Psoas muscle (tissue), 8 donors: ENCODE measurements at places on chromosomes 12 and 14. TPM values are rescaled to one million over a fixed set of nuclear protein-coding genes. Genes with fewer than 3 reads are reported as not detected.
A peak's percentile ranks its signal among the peaks of the same experiment; 100 is the strongest.

PLEKHD1 gene
- 0.04 TPM for total RNA-seq

NGB gene
- not detected for total RNA-seq

GRIP1 gene
- total RNA-seq: 3.7 TPM

CYP46A1 gene
- total RNA-seq: 0.50 TPM

CIDEB gene
- total RNA-seq: 1.7 TPM

KRT77 gene
- total RNA-seq: not detected

TOMM20L gene
- not detected for total RNA-seq

PAH gene
- total RNA-seq: not detected

AQP6 gene
- not detected for total RNA-seq

GRCh38 chr14:35779368-35779767, 29.7 kb downstream of the RALGAPA1 start:
- peaks cover 12% of the 10 kb centered on the region for H3K36me3 ChIP-seq
- no peaks in the 10 kb centered on the region for H3K27me3 ChIP-seq
- DNase-seq: no peak
- H3K4me3 ChIP-seq: no peak overlapping the region
- no peaks in the 10 kb centered on the region for H3K4me1 ChIP-seq

GRCh38 chr12:75334384-75335030, at the start of gene GLIPR1L1:
GLIPR1L1 (plus strand) TSS chr12:75334670; CDS start chr12:75334729, 59 bp downstream.
- no peaks in the 10 kb centered on the region for H3K36me3 ChIP-seq
- H3K4me3 ChIP-seq: peak within 1 kb of the TSS; percentile 51
- peak; percentile 79 for DNase-seq
- H3K27me3 ChIP-seq: no peaks in the 10 kb centered on the region
- no peak within 1 kb of the TSS for H3K27ac ChIP-seq

- H3K27ac ChIP-seq: no peak overlapping the region
- no peak overlapping the region for H3K4me3 ChIP-seq
- H3K36me3 ChIP-seq: no peaks in the 10 kb centered on the region
- no peaks in the 10 kb centered on the region for H3K27me3 ChIP-seq
- no peak for DNase-seq
Measured at GRCh38 chr14:58598804-58599525, 38.8 kb upstream of the DACT1 start.

- H3K27ac ChIP-seq: no peak overlapping the region
- H3K4me3 ChIP-seq: no peak overlapping the region
- no peaks in the 10 kb centered on the region for H3K36me3 ChIP-seq
- H3K4me1 ChIP-seq: no peaks in the 10 kb centered on the region
- no peaks in the 10 kb centered on the region for H3K27me3 ChIP-seq
Measured at GRCh38 chr12:117309276-117309925, 52.0 kb downstream of the NOS1 start.

GRCh38 chr14:73721101-73721821, 7.1 kb upstream of the PNMA1 start:
- no peaks in the 10 kb centered on the region for H3K27me3 ChIP-seq
- peaks cover 43% of the 10 kb centered on the region for H3K4me1 ChIP-seq
- peak overlapping the region; percentile 46 for H3K27ac ChIP-seq
- H3K36me3 ChIP-seq: peaks cover 81% of the 10 kb centered on the region
- no peak overlapping the region for H3K4me3 ChIP-seq
- DNase-seq: no peak

GRCh38 chr14:61608245-61609165, 86.8 kb upstream of the HIF1A start:
- H3K36me3 ChIP-seq: no peaks in the 10 kb centered on the region
- peaks cover 7% of the 10 kb centered on the region for H3K4me1 ChIP-seq
- no peak overlapping the region for H3K27ac ChIP-seq
- H3K4me3 ChIP-seq: no peak overlapping the region

GRCh38 chr12:26466726-26467125, 271.4 kb downstream of the SSPN start:
- DNase-seq: no peak
- no peaks in the 10 kb centered on the region for H3K36me3 ChIP-seq
- no peaks in the 10 kb centered on the region for H3K4me1 ChIP-seq

- H3K27me3 ChIP-seq: no peaks in the 10 kb centered on the region
- no peak overlapping the region for H3K27ac ChIP-seq
- H3K4me3 ChIP-seq: no peak overlapping the region
Measured at GRCh38 chr14:70931008-70931407, 23.7 kb downstream of the PCNX1 start.

DNA sequence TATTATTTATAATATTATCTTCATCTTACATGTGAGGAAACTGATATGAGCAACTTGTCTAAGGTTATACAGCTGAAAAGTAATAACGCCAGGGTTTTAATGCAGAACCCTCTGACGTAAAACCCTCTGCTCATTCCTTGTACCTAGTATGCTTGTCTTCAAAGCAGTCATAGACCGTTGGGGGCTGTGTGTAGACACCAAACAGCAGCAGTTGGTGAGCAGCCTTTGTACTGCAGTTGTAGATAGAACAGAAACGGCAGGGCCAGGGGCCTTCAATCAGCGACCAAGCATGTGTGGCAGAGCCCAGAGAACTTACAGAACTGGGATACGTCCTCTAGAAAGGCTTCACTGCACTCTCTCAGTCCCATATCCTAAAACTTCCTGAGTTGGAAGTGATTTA, 28.1 kb downstream of the EVL start:
- H3K4me1 ChIP-seq: no peaks in the 10 kb centered on the region
- no peaks in the 10 kb centered on the region for H3K36me3 ChIP-seq

GRCh38 chr14:60544659-60545058, 35.7 kb downstream of the SIX6 start:
- H3K27ac ChIP-seq: no peak overlapping the region
- no peak for DNase-seq
- H3K4me1 ChIP-seq: no peaks in the 10 kb centered on the region
- H3K4me3 ChIP-seq: no peak overlapping the region

- no peak overlapping the region for H3K4me3 ChIP-seq
- no peaks in the 10 kb centered on the region for H3K27me3 ChIP-seq
- H3K4me1 ChIP-seq: no peaks in the 10 kb centered on the region
- H3K36me3 ChIP-seq: no peaks in the 10 kb centered on the region
- no peak overlapping the region for H3K27ac ChIP-seq
Measured at GRCh38 chr12:130119241-130119861, 42.9 kb upstream of the FZD10 start.

DNA sequence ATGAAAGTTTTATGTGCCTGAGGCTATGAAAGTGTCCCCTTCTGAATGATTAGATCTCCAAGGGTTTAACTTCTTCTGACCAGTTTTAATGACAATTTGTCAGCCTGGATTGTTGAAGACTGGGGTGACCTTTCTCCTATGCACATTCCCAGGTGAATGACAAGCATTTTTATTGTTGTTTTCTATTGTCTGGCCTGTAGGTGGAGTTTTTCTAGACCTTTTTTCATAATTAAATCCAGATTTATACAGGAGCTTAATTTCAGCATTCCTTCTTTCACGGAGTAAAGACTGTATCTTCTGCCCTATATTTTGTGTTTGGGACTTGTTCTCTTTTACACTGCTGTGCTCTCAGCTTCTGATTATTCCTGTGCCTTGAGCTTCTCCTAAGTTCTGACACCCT, 125.0 kb upstream of the FAR2 start:
- no peaks in the 10 kb centered on the region for H3K36me3 ChIP-seq
- no peak for DNase-seq
- no peak overlapping the region for H3K27ac ChIP-seq
- H3K4me3 ChIP-seq: no peak overlapping the region
- no peaks in the 10 kb centered on the region for H3K27me3 ChIP-seq

- H3K4me1 ChIP-seq: no peaks in the 10 kb centered on the region
- H3K27me3 ChIP-seq: no peaks in the 10 kb centered on the region
- H3K27ac ChIP-seq: no peak overlapping the region
- DNase-seq: no peak
- H3K4me3 ChIP-seq: no peak overlapping the region
Measured at GRCh38 chr14:68423686-68424085, 369.2 kb downstream of the ZFP36L1 start.

DNA sequence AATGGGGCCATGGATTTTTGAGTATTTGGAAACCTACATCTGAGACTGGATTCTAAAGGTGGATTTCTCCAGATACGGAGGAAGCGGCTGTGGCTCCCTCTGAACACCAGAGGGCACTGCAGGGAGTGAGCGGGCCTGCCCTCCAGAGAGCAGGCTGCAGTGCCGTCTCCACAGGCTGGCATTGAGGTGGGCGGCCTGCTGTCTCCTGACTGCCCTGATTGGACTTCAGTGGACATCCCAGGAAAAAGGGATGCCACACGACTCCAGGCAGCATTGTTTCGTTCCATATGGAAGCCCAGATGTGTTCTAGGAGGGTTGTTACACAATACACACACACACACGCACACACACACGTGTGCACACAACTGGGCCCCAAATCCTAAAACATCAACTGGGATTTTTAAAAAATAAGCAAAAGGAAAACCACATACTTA, 20.9 kb upstream of the ANO2 start:
- H3K4me1 ChIP-seq: no peaks in the 10 kb centered on the region
- H3K4me3 ChIP-seq: no peak overlapping the region
- no peak overlapping the region for H3K27ac ChIP-seq
- no peaks in the 10 kb centered on the region for H3K36me3 ChIP-seq

GRCh38 chr12:56983386-56983785, 23.0 kb downstream of the ZBTB39 start:
- DNase-seq: no peak
- H3K36me3 ChIP-seq: no peaks in the 10 kb centered on the region
- H3K27me3 ChIP-seq: no peaks in the 10 kb centered on the region
- peaks cover 9% of the 10 kb centered on the region for H3K4me1 ChIP-seq
- H3K27ac ChIP-seq: no peak overlapping the region
- no peak overlapping the region for H3K4me3 ChIP-seq

DNA sequence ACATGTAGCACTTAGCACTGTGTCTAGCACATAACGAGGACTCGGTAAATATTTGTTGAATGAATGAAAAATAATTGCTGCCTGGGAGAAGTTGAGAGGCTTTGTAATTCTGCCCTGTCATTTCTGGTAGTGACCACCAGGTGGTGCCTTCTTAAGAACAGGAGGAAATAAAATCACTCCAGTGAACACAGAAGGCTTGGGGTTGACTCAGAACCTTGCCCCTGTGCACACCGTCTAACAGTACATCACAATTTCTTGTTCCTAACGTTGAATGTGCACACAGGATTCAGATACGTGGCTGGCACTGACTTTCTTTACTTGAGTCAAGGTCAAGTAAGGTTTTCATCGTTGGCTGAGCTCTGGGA, 91.8 kb downstream of the RGS6 start:
- no peak for DNase-seq
- no peaks in the 10 kb centered on the region for H3K4me1 ChIP-seq
- H3K36me3 ChIP-seq: no peaks in the 10 kb centered on the region

DNA sequence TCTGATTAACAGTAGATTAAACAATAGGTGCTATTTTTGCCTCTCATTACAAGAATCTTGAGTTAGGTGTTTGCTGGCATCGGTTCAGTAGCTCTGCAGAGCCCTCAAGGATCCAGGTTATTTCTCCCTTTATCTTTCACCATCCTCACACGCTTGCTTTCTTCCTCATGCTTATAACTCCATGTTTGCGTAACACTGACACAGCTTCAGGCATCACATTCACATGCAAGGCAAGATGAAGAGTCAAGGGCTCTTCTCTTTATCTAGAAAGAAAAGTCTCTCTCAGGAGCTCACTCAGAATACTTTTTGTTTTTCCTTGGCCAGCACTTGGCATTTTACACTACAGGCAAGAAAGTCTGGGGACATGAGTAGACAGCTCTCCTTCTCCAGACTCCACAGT, 24.2 kb upstream of the PTHLH start:
- no peaks in the 10 kb centered on the region for H3K36me3 ChIP-seq
- H3K27me3 ChIP-seq: no peaks in the 10 kb centered on the region
- H3K27ac ChIP-seq: no peak overlapping the region
- H3K4me1 ChIP-seq: no peaks in the 10 kb centered on the region

- H3K4me3 ChIP-seq: no peak overlapping the region
- H3K27me3 ChIP-seq: no peaks in the 10 kb centered on the region
- no peaks in the 10 kb centered on the region for H3K4me1 ChIP-seq
- DNase-seq: no peak
Measured at GRCh38 chr14:64598404-64598803, 48.6 kb downstream of the PPP1R36 start.

- H3K4me1 ChIP-seq: no peaks in the 10 kb centered on the region
- no peak overlapping the region for H3K27ac ChIP-seq
- no peak overlapping the region for H3K4me3 ChIP-seq
- peak; percentile 73 for DNase-seq
- H3K36me3 ChIP-seq: no peaks in the 10 kb centered on the region
Measured at GRCh38 chr14:37874429-37875109, 279.1 kb downstream of the TTC6 start.

DNA sequence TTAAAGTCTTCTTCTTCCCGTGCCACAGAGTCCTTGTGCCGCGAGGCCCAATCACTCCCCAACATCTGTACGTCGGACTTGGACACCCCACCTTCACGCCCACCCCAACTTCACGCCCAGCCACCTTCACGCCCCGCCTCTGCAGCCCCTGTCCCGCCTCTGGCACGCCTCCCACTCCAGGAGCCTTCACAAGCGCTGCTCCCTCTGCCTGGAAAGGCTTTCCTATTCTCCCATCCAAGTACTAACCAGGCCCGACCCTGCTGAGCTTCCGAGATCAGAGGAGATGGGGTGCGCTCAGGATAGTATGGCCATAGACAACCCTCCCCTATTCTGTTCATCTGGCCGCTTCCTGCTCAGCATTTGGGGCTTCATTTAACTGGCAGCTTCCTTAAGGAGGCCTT, 17.3 kb upstream of the EIF5 start:
- no peaks in the 10 kb centered on the region for H3K36me3 ChIP-seq
- no peak overlapping the region for H3K27ac ChIP-seq
- DNase-seq: no peak
- no peak overlapping the region for H3K4me3 ChIP-seq
- H3K27me3 ChIP-seq: no peaks in the 10 kb centered on the region
- H3K4me1 ChIP-seq: peaks cover 13% of the 10 kb centered on the region

DNA sequence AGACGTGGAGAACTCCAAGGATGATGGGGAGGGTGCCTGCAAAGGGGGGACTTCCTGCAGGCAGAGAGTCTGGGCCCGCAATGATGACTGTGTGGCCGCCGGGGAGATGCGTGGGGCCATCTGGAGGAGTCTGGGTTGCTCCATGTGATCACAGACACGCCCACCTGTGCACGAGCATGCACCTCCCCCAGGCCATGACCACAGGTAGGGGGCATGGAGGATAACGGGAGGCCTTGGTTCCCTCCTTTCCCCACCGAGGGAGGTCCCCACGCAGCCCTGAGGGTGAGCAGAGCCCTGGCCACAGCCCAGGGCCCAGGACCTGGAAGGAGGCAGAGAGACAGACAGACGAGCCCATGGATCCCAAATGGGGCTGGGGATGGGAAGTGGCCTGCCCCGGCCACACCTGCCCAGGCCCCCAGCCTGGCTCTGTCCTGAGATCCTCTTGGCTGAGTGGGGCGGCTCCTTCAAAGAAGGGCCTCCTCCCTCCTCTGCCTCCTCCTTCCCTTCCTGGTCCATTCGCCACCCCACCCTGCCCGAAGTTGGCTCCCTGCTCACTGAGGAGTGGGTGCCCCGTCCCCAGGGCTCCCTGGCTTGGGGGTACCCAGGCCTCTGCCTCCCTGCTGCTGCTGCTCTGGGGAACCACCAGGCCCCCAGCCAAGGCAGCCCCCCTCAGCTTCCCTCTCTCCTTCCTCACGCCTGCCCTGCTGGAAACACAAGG, 138.2 kb downstream of the CALM1 start:
- H3K4me1 ChIP-seq: no peaks in the 10 kb centered on the region
- H3K27me3 ChIP-seq: no peaks in the 10 kb centered on the region
- no peak overlapping the region for H3K4me3 ChIP-seq
- no peak for DNase-seq
- no peak overlapping the region for H3K27ac ChIP-seq

GRCh38 chr12:68639396-68639767, 28.7 kb downstream of the RAP1B start:
- peaks cover 4% of the 10 kb centered on the region for H3K36me3 ChIP-seq
- peaks cover 42% of the 10 kb centered on the region for H3K4me1 ChIP-seq
- H3K27me3 ChIP-seq: no peaks in the 10 kb centered on the region
- no peak overlapping the region for H3K4me3 ChIP-seq
- H3K27ac ChIP-seq: no peak overlapping the region
- DNase-seq: no peak
